Central memory CD4-positive, alpha-beta T cell (primary cell): ENCODE measurements at places on chromosomes 12 and 14.

GRCh38 chr12:25942709-25943108, 15.8 kb upstream of the RASSF8 start:
- no peak for DNase-seq

GRCh38 chr14:30885840-30886740, 11.7 kb downstream of the COCH start:
- no peak for DNase-seq

GRCh38 chr12:125343649-125344048, 278.4 kb downstream of the AACS start:
- no peak for DNase-seq

DNA sequence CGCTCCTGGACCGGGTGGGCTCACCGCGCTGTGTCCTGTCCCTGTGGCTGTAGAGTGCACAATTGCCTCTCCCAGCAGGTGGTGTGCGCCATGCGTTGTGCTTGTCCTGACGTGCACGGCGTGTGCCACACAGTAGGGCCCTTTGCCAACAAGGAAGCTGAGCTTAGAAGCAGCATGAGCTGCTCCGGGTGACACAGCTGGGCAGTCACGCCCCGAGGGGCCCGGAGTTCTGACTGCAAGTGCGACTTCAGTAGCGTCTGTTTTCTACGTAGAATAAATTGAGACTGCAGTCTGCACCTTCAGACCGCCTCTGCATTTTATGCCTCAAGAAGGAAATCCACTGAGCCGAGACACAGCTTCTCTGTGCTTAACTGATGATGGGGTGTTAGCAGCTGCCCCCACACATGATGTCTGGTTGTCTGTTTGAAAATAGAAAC, 81.6 kb downstream of the ADGRD1 start:
- no peak for DNase-seq

DNA sequence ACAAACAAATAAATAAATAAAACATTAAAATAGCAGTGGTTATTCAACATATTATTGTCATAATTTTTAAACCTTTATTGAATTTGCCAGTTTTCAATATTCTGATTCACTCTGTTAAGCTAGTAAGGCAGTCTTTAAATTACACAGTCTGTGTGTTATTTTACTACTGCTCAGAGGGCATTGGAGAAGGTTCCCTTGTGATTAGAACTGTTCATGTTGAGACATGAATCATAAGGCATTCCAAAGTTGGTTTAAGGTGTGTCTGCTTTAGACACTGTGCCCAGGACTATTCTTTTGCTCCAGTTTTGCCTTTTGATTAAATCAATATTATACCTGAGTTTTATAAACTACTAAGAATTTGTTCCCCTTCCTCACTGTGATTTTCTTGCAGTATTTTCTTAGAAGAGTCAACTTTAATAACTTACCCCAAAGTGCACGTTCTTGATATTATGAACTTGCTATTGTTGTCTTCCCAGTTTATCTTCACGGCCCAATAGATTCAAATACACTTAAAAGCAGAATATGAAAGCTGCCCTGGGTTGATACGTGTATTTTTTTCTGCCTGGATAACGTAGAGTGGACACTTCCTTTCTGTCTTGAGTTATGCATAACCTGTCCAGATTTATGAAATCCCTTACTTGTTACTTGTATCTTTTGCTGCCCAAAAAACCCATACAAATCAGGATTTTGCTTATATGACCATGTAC, 105.3 kb upstream of the BCAT1 start:
- no peak for DNase-seq

DNA sequence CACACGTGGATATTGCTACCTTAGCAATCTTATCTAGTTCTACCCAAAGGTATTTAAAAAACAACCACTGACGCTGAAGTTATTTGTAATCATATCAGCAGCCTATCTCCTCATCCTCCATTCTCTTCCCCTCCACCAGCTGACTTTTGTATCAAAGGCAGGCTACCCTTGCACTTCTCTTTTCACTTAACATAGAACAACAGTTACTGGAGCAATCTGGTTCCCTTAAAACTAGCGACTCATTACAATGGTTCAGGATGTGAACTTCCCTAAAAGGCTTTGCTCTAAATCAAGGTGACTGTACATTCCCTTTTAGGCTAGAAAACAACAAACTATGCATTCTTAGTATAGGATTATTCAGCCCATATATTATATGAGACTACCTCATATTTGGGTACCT, 404.7 kb downstream of the APAF1 start:
- no peak for DNase-seq

GRCh38 chr14:33987565-33988080, 36.7 kb upstream of the EGLN3 start:
- DNase-seq: no peak

- DNase-seq: no peak
Observed at GRCh38 chr14:96512602-96513397, 10.6 kb downstream of the PAPOLA start.
